ENCODE measurements at places on chromosomes 3 and 15.

DNA sequence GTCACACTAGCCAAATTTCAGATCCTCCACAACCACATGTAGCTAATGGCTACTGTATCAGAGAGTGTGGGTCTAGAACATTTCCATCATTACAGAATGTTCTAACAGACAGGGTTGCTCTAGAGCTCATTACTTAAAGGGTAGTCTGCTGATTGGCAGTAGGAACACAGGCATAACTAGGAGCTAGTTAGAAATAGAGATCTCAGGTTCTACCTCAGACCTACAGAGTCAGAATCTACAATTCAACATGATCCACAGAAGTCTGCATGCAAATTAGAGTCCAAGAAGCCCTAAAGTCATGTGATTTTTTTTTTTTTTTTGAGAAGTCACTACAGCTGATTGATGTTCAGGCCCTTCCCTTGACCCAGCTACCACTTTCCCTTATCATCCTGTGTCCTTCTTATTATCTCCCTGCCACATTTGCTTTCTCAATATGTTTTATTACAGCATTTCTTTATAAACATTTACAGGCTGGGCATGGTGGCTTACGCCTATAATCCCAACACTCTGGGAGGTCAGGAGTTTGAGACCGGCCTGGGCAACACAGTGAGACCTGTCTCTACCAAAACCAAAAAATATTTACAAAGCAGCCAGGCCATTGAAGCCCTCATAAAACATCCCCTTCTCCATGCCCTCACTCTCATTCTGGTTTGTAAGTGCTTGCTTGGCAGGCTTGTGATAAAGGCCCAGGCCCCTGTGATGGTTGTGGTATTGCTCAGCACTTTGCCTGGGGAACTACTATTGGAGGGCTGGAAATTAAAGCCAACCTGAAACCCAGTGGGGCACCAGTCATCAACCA, 3.8 kb upstream of the ABHD5 start:
- no peak for DNase-seq

DNA sequence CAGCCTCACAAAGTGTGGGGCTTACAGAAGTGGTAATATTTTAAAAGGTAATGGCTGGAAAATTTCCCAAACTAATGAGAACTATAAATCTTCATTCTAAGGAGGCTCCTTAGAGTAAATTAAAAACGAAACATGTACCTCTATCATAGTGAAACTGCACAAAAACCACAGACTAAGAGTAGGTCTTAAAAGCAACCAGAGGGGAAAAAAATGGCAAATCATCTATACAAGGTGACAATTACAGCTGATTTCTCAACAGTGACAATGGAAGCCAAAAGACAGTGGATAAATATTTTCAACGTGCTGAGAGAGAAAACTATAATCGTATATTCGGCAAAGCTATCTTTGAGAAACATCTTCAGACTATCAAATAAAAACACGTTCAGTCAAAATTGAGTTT, 20.6 kb downstream of the HEG1 start:
- no peak for DNase-seq

DNA sequence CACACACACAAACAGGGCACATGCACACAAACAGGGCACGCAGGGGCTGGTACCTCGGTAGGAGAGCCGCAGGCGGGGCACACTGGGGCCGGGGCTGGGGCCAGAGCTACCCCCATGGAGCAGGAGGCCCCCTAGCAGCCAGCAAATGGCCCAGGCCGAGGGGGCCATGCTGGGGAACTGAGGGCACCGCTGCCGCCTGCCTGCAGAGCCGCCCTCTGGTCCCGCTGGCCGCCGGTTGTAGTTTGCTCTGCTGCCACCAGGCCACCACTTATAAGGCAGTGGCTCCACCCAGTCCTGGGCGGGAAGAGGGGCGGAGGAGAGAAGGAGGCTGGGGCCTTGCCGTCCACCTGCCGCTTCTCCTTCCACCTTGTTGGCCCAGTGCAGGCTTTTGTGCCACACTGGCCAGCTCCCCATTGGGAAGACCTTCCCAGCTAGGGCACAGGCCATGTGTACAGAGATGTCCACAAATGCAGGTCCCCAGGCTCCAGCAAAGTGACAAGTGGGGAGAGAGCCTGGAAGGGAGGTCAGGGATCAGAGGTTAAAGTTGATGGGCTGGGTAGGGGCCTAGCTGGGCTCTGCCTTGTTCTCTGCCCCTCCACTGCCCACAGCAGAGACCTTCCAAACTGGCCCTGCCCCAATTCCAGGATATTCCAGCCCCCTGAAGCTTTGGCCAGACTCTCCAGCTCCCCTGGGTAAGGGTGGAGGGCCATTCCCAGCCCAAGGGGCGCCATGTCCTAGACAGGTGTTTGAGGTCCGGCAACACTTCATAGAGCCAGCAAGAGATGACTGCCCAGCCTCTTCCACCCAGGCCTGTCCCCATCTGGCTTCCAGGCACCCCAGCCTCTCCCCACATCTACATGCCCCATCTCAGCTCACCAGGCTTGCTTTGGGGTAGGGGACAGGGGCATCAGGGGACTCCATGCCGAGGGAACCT, at the start of gene SEMA3G:
SEMA3G (minus strand) TSS at position 244 of the 934 bp plus-strand sequence; CDS start at position 168, 76 bp downstream.
- DNase-seq: peak; percentile 26

DNA sequence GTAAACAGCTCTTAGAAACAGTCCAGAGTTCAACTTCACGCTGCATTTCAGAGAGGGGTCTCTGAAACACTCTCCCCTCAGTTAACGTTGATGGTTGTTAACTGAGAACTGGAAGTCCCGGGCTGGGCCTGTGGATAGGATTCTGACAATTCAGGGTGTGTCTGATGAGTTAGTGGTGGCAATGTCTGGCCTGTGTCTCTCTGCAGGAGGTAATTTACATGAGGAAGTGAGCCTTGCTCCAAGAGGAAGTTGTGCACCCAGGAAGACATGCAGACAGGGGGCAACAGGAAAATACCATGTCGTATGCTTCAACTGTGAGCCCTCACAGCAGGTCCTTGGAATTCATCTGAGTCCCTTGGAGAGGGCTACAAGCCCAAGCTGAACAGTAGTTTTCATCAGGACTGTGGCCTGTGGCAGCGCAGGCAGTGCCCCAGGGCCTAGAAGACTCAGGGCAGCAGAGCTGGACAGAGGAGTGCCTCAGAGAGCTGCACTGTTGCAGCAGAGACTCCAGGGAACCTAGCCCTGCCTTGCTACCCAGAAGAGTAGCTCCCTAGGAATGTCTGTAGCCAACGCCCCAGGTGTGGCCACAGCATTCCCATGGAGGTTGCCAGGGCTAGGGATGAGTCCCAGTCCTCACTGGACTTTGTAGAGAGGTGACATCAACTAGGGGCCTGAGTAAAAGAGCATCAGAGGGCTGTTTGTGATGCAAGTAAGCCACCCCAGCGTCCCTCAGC, 104.6 kb upstream of the SELENOK start:
- DNase-seq: no peak

- peak; percentile 13 for DNase-seq
These were observed 8.4 kb downstream of the ST6GAL1 start for GRCh38 chr3:186938716-186939115.

Data from fibroblast of skin of abdomen (primary cell).